ENCODE measurements at places on chromosomes 4 and X. TPM values are rescaled to one million over a fixed set of nuclear protein-coding genes. Genes with fewer than 3 reads are reported as not detected.

The NAA15 gene
- total RNA-seq: 57.1 TPM

The HSFX1 gene
- total RNA-seq: 0.30 TPM

The CT45A10 gene
- total RNA-seq: not detected

DNA sequence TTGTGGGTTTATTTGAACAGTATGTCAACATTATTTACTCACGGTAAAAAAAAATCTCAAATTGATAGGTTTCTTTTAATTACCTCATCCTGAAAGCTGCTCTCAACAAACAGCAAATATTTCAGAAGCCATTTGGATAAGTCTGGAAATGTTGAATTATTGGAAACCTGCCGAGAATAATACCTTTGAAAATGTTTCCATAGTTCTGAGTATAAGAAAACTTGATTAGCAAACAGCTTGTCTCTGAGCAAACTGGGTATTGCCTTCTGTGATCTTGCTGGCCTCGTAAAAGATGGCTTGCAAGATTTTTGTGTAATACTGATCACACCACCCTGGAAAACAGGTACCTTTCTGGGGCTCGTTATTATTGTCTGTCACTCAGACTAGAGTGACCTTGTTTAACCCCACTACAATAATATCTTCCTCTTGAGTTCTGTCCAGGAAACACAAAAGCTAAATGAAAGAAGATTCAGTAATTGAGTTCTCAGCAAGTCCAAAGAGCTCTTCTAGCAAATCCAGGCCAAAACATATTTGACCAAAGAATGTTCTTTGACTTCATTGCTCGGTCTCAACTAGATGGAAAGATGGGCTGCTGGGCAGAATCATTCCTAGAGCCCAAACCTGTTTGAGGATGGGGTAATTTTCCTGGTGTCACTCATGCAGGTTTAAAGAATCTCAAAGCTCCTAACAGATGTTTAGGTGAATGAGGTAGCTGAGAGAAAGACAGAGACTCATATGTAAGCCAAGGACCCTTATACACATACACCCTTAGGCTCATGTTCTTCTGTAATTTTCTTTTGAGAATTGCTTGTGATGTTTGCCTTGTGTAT lies 255.6 kb upstream of the JADE1 start:
- H3K36me3 ChIP-seq: no peaks in the 10 kb centered on the region
- peaks cover 6% of the 10 kb centered on the region for H3K4me1 ChIP-seq
- no peak for DNase-seq

DNA sequence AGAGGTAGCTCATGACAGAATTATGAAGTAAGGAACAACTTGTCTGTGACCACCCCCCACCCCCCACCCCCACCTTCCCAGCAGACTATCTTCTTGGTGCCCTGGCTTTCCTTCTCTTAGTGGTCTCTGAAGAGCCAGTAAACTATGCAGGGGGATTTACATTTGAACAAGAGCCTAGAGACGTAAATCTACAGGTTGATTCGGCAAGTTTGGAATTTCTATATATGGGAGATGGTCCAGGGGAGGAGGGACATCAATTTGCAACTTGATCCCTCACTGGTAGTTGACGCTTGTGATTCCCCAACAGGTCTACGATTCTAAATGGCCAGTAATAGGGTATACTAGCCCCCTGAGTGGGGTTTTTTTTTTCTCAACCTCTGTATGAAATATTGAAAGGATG lies 36.7 kb downstream of the IL13RA1 start:
- H3K4me1 ChIP-seq: no peaks in the 10 kb centered on the region
- H3K36me3 ChIP-seq: no peaks in the 10 kb centered on the region
- no peak overlapping the region for H3K4me3 ChIP-seq
- H3K27me3 ChIP-seq: no peaks in the 10 kb centered on the region
- DNase-seq: no peak
- H3K27ac ChIP-seq: no peak overlapping the region

DNA sequence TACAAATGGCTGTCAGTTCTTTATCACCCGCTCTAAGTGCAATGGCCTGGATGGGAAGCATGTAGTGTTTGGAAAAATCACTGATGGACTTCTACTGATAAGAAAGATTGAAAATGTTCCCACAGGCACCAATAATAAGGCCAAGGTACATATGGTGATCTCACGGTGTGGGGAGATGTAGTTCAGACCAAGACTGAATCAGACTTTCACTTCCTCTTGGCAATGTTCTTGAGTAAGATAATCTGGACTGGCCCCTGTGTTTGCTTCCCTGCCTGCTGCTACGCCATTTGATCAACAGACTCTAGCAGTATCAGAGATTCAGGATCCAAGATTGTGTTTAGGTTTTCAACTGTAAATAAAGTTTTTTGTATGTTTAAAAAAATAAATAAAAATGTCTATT lies 682.2 kb upstream of the AMOT start:
- no peak overlapping the region for H3K4me3 ChIP-seq
- H3K4me1 ChIP-seq: no peaks in the 10 kb centered on the region
- no peaks in the 10 kb centered on the region for H3K36me3 ChIP-seq
- no peak overlapping the region for H3K27ac ChIP-seq
- H3K27me3 ChIP-seq: no peaks in the 10 kb centered on the region

GRCh38 chr4:11908205-11908604 lies 479.5 kb upstream of the HS3ST1 start:
- no peak overlapping the region for H3K27ac ChIP-seq
- DNase-seq: no peak
- no peaks in the 10 kb centered on the region for H3K27me3 ChIP-seq
- no peak overlapping the region for H3K4me3 ChIP-seq
- no peaks in the 10 kb centered on the region for H3K4me1 ChIP-seq

The SLC30A9 gene
- 20.4 TPM for total RNA-seq

- H3K36me3 ChIP-seq: peaks cover 4% of the 10 kb centered on the region
- no peak overlapping the region for H3K4me3 ChIP-seq
- no peak overlapping the region for H3K27ac ChIP-seq
- H3K4me1 ChIP-seq: peaks cover 9% of the 10 kb centered on the region
Observed at GRCh38 chr4:145828802-145829485, 109.7 kb downstream of the ZNF827 start.

The XKRX gene
- total RNA-seq: 1.9 TPM

The CD38 gene
- 9.6 TPM for total RNA-seq

DNA sequence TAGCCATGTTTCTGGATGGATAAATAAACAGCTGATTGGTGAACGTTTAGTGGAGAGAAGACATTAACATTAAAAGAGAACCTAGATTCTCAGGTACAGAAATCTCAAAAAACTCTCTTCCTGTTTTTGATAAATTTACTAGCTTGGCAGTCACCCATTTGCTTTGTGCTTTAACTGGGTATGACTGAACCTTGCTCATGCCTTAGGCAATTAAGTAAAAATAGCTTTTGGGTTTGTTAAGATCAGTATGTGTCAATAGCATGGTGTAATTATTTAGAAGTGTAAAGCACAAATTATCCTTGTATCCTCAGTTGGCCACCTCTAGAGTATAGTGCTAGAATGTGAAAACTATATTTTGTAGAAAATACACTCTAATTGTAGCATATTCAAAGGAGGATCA lies 200.0 kb downstream of the CFAP299 start:
- H3K27me3 ChIP-seq: no peaks in the 10 kb centered on the region
- H3K27ac ChIP-seq: no peak overlapping the region
- DNase-seq: no peak

DNA sequence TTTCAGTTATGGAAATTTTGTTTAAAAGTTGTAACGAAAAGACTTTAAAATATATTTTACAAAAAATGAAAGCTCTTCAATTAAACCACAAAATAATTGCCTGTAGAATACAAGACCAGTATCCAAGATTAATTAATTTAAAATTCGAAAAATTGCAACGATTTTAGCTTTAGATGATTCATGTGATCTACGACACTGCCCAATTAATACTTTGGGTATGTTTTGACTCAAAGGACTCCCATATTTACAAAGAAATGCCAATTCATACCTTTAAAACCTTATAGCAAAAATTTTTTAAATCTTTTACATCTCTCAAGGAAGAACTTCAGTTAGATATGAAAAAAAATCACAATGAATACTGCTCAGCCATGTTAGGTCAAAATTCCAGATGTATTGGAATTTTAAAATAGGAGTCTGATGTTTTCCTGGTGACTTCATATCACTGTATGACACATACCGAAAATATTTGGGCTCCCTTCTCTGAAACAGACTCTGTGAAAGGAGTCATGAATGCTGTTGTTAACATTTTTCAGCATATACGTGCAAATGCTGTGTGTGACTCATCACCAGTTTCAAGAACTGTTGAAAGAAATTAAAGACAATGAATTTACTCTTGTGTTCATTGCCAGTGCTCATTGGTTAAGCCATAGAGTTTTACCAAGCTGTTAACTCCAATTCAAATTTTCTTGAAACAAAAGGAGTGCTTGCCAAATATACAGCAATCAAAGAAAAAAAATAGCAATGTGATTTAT lies 13.8 kb upstream of the SMS start:
- H3K4me1 ChIP-seq: no peaks in the 10 kb centered on the region
- no peaks in the 10 kb centered on the region for H3K36me3 ChIP-seq
- DNase-seq: peak; percentile 43
- no peaks in the 10 kb centered on the region for H3K27me3 ChIP-seq

The ESX1 gene
- total RNA-seq: not detected

The F11 gene
- not detected for total RNA-seq

GRCh38 chr4:88018466-88018865 lies 11.0 kb downstream of the PKD2 start:
- no peak overlapping the region for H3K27ac ChIP-seq
- H3K27me3 ChIP-seq: no peaks in the 10 kb centered on the region
- DNase-seq: no peak
- H3K4me3 ChIP-seq: no peak overlapping the region
